Endothelial cell of coronary artery (primary cell): ENCODE measurements at places on chromosomes 3 and 15. TPM values are rescaled to one million over a fixed set of nuclear protein-coding genes. Genes with fewer than 3 reads are reported as not detected.

SERPINI2 gene
- not detected in 2 replicates for total RNA-seq

AMT gene
- total RNA-seq: 0.27 and 1.2 TPM in 2 replicates

SMCO1 gene
- not detected in 2 replicates for total RNA-seq

RPSA gene
- total RNA-seq: 1,125 and 1,557 TPM in 2 replicates

GLDN gene
- 0.09 TPM in 1 of 2 replicates, not detected in the other for total RNA-seq

PTH1R gene
- total RNA-seq: 0.18 and 0.85 TPM in 2 replicates

AQP9 gene
- total RNA-seq: not detected in 2 replicates

ADAMTS17 gene
- 0.36 and 0.75 TPM in 2 replicates for total RNA-seq

KIF15 gene
- 5.6 and 12.7 TPM in 2 replicates for total RNA-seq

CCDC80 gene
- total RNA-seq: 11.5 and 46.8 TPM in 2 replicates

NEO1 gene
- 0.09 and 2.4 TPM in 2 replicates for total RNA-seq

INKA1 gene
- total RNA-seq: 18.9 and 23.4 TPM in 2 replicates

ZPLD1 gene
- total RNA-seq: under 0.01 and 0.09 TPM in 2 replicates
